CD4-positive, alpha-beta T cell treated with Interleukin-6 at 100 ng/mL for 8 hours (primary cell): ENCODE measurements at places on chromosomes 2 and 18.

- DNase-seq: no peak
These were observed 83.2 kb downstream of the TCF4 start for GRCh38 chr18:55504808-55505207.

DNA sequence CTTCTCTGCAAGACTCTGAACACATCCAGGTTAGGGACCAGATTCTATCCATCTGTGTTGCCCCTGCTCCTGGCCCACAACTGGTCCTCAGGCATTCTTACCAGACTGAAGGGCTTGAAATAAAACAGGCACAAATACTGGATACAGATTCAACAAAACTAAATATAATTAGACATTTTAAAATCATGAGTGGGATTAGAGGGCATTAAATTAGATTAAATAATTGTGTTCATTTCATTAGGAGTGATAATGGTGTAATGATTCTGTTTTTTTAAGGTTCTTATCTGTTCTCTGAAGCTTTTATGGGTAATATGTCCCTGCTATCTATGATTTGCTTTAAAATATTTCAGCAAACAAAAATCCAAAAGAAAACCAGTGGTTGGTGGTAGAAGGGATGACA, 226.5 kb downstream of the IRS1 start:
- no peak for DNase-seq

- DNase-seq: no peak
These were observed 116.9 kb downstream of the RND3 start for GRCh38 chr2:150370561-150370960.

GRCh38 chr18:34299828-34300227, 75.1 kb upstream of the NOL4 start:
- no peak for DNase-seq

GRCh38 chr2:84690225-84690624, 173.9 kb downstream of the DNAH6 start:
- no peak for DNase-seq

- no peak for DNase-seq
These were observed 165.0 kb downstream of the ANTXR1 start for GRCh38 chr2:69177785-69178636.

GRCh38 chr2:200216310-200216709, 90.2 kb upstream of the SPATS2L start:
- no peak for DNase-seq

DNA sequence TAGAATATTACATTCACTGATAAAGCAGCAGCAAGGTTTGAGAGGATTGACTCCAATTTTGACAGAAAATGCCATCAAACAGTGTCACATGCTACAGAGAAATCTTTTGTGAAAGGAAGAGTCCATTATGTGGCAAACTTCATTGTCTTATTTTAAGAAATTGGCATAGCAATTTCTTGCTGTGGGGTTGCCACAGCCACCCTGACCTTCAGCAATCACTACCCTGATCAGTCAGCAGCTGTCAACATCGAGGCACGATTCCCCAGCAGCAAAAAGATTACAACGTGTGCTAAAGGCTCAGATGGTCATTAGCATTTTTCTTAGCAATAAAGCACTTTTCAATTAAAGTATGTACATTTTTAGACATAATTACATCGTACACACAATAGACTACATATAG, 74.7 kb downstream of the PRKCE start:
- DNase-seq: no peak

DNA sequence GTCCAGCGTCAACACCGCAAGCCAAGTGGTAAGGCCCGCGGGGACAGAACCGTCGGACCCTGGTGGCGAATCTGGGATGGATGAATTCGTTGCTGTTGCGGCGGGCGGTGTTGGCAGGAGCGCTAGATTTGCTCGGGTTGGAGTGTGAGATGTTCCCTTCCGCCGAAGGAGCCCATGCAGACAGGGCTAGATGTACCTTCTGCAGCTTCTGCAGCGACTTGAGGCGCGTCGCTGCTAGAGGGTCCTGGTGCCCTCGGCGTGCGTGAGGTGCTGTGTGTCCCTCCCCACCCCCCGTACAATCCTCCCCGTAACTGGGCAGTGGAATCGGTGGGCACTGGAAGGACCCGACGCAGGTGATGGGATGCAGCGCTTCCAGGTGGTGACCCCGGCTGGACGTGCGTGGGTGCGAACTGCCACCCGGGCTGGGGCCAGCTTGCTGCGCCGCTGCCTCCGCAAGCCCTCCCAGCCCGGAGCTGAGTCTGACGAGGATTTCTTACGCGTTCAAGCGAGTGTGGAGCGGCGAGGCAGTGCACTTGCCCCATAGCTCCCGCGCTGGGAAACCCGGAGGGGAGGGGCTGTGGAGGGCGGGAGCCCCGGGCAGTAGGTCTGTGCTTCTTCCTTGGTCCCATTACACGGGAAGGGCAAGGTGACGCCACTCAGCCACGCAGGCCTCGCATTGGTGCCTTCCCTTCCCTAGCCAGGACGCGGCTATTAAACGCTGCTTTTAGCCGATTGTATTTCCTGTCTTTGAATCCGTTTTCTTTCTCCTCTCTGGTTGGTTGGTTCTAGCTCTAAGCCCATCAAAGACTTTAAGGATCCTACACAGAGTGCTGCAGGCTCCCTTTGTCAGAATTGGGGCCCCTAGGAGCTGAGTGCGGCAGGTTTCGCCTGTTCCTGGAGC, 34.2 kb downstream of the CHRNA1 start:
- DNase-seq: peak; percentile 20

DNA sequence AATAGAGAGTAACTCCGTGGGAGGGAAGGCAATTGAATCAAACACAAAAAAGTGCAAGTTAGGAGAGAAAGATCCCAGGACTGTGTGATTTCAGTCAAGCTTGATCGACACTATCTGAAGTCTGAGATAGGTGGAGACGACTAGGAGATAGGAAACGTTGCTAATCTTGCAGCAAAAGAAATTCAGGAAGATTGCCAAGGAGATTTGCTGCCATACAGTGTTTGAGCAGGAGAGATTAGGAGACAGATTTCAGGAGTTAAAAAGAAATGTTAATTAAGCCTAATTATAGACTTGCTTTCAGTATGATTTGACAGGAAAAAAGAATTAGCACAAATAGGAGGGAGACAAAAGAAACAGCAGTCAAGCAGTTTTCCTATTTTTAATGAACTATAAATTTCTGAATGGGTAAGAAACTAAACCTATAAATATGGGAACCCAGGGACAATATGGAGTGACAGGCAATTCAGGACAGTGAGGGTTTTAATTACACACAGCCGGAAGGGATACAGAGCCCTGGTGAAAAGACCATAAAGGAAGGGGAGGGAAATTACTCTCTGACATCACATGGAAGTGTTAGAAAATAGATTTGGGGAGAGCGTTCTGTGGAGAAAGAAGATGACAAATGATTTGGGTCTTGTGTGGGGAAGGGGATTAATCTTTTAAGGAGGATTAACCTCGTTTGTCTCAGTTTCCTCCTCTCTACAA, 72.6 kb downstream of the SUCLG1 start:
- no peak for DNase-seq

- DNase-seq: no peak
These were observed 16.3 kb downstream of the ODC1 start for GRCh38 chr2:10431797-10432196.

GRCh38 chr2:194491409-194492115, 1165.5 kb upstream of the SLC39A10 start:
- no peak for DNase-seq

- DNase-seq: no peak
These were observed 241.2 kb downstream of the ANAPC1 start for GRCh38 chr2:111642586-111643327.

GRCh38 chr2:117519721-117520120, 294.8 kb upstream of the DDX18 start:
- DNase-seq: no peak

DNA sequence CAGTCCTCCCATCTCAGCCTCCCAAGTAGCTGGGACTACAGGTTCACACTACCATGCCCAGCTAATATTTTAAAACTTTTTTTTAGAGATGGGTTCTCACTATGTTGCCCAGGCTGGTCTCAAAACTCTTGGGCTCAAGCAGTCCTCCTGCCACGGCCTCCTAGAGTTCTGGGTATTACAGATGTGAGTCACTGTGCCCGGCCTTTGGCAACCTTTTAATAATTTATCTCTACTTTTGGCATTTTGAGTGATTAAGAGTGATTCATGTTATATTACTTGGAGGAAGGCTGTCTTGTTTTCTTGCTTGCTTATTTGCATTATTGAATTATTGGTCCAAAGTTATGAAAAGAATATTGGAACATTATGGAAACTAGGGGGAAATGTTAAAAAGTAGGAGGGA, 24.3 kb downstream of the NCOA1 start:
- no peak for DNase-seq

- no peak for DNase-seq
These were observed 19.2 kb downstream of the CMPK2 start for GRCh38 chr2:6846540-6846939.

- no peak for DNase-seq
These were observed 116.0 kb downstream of the SETBP1 start for GRCh38 chr18:44796429-44797428.

- DNase-seq: no peak
These were observed 1215.2 kb upstream of the TMEFF2 start for GRCh38 chr2:193409951-193410350.

- DNase-seq: no peak
These were observed 51.6 kb upstream of the CCBE1 start for GRCh38 chr18:59748628-59749360.

DNA sequence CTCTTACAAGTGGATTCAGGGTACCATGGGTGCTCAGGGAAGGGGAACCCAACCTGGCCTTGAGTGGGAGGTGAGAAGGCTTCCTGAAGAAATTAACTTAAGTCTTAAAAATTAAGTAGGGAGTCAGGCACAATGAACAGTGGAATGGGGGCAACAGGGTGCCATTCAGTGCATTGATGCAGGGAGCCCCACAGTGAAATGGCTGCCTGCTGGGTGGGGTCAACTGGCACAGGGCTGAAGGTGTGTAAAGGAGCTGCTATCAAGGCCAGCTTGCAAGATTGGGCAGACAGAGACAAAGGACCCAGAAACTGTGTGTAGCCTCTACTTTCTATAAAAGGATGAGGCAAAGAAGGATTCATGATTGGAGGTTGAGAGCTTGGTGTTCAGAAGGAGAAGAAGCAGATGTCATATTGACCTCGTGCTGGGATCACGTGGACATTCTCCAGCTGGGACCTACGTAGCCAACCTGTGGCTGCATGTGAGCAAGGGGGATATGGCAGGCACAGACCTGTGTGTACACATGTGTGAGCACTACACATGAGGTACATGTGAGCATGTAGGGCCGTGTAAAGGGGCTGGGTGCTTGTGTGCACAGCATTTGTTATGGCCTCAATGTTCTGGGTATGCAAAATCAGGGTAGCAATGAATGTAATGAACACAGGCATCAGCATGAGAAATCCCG, 209.5 kb upstream of the HAAO start:
- DNase-seq: no peak

DNA sequence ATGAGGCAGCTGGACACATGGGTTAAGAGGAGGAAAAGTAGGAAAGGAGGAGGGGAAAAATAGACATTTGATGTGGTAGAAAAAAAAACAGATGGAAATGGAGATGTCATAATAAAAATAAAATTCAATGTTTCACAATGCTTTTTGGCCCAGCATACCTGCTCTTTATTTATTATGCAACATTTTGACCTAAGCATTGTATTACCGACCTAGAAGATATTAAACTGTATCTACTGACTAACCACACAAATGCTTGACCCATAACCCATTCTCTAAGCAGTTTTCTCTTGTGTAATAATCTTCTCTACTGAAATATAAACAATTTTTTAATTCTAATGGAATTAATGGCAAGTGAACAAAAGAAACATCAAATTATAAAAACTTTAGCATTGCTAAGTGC, 362.3 kb downstream of the FBXO15 start:
- no peak for DNase-seq

DNA sequence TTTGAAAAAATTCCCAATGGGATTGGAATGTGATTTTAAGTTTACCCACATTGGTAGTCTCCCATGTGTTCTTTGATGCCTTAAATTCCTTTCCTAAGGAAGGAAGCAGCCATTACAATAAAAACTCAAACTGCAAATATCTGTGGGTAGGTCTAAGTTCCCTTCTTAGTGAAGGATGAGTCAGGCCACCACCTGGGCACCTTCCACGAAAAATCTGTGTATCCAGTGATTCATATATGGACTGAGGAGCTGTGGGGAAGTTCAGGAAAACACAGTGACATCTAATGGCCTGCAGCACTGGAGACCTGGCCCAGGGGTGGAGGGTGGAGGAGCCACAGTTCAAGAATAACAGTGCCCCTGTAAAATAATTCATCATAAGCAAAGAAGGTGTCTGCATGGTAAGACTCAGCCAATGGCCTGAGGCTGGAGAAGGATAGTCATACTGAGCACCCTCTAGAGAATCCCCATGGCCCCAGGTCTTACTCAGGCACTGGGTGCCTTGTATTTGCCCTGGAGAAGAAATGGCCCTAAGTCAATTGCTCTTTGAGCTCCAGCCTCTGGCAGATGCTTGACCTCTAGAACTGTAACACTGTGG, 248.6 kb downstream of the SP3 start:
- DNase-seq: no peak

DNA sequence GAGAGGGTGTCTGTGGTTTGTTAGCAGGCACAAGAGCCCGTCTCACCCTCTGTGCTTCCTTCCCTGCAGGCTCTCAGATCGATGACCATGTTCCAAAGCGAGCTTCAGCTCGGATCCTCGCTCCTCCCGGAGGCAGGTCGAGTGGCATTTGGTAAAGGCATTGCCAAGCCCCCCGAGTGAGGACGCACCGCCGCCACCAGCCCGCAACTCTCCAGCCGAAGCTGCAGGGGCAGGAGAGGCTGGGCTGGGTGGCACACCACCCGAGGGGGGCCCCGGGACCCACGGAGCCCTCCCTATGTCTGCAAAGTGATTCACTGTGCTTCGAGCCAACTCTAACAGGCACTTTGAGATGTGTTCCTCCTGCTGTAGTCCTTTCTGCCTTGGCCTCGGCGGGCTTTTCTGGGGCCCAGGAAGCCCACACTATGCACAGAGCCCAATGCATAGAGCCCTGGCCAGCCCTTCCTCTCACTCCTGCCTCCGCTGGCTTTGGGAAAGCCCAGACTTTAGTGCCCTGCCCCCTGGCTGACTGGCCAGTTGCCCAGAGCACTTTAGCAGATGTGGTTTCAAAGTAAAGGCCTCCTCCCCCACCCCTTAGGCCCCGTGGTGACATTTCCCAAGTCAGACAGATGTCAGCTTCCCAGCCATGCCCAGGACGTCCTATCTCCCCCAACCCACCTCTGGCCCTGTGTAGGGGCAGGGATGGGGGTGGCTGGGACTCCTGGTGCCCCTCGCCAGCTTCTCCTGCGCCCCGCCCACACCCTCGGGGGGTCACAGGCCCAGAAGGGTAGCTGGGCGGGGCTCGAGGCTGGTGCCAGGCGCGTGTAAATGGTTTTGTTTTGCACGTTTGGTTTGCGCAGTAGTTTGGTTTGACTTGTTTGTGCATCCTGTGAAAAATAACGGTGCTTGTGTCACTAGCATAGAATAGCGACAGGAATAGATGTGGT, 23.3 kb upstream of the MAPRE3 start:
- no peak for DNase-seq

GRCh38 chr2:236369661-236370062, 105.5 kb upstream of the ASB18 start:
- no peak for DNase-seq

GRCh38 chr2:32741575-32741974, 113.7 kb downstream of the TTC27 start:
- DNase-seq: no peak
